ENCODE measurements at places on chromosomes 13 and 19.

- no peak for DNase-seq
These were observed 5.9 kb upstream of the SRRM5 start for GRCh38 chr19:43605875-43606568.

DNA sequence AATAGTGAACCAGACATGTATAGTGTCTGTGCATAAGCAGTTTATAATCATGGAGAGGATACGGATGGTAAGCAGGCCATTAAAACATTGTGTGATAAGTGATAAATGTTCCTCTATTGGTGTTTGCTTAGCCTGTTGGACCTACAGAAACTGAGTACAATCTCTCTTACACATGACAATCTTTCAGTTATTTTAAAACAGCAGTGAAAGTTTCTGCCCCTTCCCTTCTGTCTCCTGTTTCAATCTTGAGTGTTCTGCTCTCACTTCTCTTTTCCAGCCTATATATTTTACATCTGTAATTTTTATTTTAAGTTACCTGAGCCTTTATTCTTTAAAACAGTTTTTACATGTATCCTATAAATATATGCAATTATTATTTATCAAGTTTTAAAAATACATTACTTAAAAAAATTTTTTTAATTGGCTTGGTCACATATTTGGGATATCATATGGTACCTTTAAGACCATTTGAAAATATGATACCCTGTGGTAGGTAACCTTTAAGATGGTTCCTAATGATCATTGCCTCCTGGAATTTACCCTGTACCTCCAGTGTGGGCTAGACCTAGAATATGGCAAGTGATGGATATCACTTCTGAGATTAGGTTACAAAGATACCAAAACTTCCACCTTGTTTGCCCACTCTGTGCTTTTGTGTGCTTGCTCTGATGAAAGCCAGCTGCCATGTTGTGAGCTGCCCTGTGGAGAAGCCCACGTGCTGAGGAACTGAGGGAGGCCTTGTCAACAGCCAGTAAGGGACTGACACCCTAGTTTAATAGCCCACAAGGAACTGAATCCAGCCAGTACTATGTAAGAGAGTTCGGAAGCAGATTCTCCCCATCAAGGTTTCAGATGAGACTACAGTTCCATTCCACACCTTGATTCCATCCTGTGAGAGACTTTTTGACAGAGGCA, 99.3 kb downstream of the DHRS12 start:
- DNase-seq, result no peak

- no peak for DNase-seq
These were observed 15.9 kb downstream of the IRS2 start for GRCh38 chr13:109770436-109770835.

GRCh38 chr13:64186503-64187250, 2771.0 kb upstream of the PCDH20 start:
- DNase-seq, result no peak

DNA sequence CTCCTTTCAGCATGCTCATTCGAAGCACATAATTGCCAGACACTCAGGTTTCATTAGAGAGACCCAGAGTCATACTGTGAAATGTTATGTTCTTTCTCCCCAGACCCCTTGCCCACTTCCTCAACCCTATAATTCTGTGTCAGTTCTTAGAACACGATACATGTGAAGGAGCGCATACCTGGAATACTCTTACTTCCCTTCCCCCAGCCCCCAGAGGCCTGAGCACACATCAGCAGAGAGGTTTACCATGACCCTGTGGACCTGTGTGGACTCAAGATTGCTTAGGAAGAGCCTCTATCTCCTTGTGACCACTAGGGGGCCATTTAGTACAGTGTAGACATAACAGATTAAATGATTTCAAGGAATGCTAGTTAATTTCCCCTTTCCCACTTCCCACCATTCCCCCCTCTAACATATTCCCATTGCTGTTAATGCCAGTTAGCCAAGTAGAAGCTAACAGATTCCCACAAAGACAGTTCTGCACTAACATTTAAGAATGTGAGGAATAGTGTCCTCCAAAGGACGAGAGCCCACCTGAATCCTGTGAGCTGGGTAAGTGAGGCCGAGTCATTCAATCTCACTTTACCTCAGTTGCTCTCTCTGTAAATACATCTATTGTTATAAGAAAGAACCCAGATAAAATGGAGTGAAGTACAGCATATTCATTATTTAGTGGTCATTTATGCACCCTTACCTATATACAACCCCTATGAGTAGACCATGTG, 154.2 kb upstream of the MAB21L1 start:
- peak; percentile 21 for DNase-seq

DNA sequence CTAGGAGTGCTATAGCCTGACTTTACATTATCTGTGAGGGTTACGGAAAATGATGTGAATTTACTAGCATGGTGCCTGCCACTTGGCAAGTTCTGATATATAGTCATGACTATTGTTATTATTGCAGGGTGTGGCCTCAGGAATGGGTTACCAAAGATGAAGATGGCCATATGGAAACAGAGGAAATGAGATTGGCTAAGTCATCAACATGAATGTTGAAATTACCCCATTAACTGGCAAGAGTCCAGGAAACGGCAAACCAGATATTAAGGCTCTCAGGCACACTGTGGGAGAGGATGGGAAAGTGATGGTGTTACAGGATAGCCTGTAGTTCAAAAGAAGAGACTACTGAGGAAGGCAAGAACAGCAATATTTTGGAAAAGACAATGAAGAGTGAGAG, 183.3 kb downstream of the KCNRG start:
- no peak for DNase-seq

GRCh38 chr19:53957448-53958167, 5.1 kb upstream of the CACNG8 start:
- DNase-seq, result no peak

DNA sequence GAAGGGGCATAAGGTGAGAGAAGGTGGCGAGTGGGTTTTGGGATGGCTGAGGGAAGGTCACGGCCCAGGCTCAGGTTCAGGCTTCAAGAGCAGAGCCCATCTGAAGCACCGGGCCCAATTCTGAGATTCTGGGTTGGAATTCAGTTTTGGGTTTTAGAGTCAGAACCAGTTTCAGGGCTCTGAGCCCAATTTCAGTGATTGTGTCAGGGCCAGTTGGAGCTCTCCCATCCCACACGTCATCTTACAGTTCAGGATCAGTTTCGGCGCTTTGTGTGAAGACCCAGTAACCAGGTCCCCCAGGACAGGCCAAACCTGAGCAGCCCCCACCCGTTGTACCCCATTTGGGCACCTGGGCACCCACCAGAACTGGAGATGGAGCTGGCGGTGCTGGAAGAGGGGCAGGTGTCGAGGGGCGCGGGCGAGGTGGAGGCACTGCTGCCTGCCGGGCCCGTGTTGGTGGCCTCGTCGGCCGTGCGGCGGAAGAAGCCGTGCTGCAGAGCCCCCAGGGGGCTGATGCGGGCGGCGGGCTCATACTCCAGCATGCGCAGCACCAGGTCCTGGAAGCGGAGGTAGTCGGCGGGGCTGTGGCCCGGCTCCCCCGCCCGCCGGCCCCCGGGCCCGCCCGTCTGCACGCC, 7.5 kb downstream of the DYRK1B start:
- DNase-seq, result no peak

- no peak for DNase-seq
These were observed 80.8 kb downstream of the SHISA2 start for GRCh38 chr13:25971047-25971446.

GRCh38 chr19:33771384-33772101, 25.1 kb upstream of the KCTD15 start:
- no peak for DNase-seq

DNA sequence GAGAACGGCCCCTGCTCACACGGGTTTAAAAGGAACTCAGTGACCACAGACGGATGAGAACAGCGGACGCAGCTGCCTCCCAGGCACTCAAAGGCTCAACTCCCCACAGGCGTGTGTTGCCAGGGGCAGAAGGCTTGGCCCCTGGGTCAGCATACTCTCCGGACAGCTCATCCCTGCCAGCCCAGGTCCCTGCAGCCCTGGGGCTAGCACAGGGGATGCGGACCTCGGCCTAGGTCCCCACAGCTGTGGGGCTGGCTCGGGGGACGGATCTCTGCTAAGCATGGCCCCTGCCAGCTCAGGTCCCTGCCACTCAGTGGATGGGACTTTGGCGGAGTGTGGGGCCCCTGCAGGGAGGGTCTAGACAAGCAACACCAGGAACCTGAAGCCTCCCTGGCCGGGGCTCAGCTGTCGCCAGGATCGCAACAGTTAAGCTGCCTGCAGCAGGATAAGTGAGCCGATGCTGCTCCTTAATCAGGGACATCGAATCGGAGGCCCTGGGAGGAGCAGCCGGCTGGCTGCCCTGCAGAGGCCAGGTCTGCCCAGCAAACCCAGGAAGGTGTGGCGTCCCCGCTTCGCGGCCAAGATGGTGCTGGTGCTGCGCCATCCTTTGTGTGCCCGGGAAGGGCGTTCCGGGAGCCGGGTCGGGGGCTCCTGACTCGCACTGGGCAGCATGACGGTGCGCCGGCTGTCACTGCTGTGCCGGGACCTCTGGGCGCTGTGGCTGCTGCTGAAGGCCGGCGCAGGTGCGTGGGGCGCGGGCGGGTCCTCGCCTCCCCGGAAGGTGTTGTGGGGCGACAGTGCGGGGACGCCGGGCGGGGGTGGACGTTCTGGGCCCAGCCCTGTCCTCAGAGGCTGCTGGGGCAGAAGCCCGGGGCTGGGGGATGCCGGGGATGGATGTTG, 32.5 kb downstream of the MCF2L start:
- peak; percentile 76 for DNase-seq

GRCh38 chr13:26372747-26373146, 118.8 kb downstream of the CDK8 start:
- no peak for DNase-seq

GRCh38 chr13:75010941-75011340, 471.0 kb downstream of the TBC1D4 start:
- no peak for DNase-seq
